ENCODE measurements at places on chromosomes 6 and 20. TPM values are rescaled to one million over a fixed set of nuclear protein-coding genes. Genes with fewer than 3 reads are reported as not detected.
A peak's percentile ranks its signal among the peaks of the same experiment; 100 is the strongest.

B3GAT2 gene
- total RNA-seq = under 0.01 TPM

LHFPL5 gene
- not detected for total RNA-seq

KIF25 gene
- not detected for total RNA-seq

ABHD16A gene
- 57.7 TPM for total RNA-seq

GGTLC1 gene
- total RNA-seq = not detected

ZSCAN23 gene
- total RNA-seq = 1.5 TPM

OPRM1 gene
- total RNA-seq = 1.2 TPM

ASIP gene
- not detected for total RNA-seq

STMND1 gene
- not detected for total RNA-seq

KCNK5 gene
- 7.0 TPM for total RNA-seq

ZNF217 gene
- total RNA-seq = 16.3 TPM

OR2J2 gene
- not detected for total RNA-seq

SNX5 gene
- total RNA-seq = 58.3 TPM

NPBWR2 gene
- total RNA-seq = not detected

BPIFB2 gene
- not detected for total RNA-seq

- no peak for DNase-seq
- no peaks in the 10 kb centered on the region for H3K4me1 ChIP-seq
- no peaks in the 10 kb centered on the region for H3K36me3 ChIP-seq
- peaks cover 3% of the 10 kb centered on the region for H3K27me3 ChIP-seq
Observed at GRCh38 chr6:3176562-3177355, 19.4 kb upstream of the TUBB2A start.

DNA sequence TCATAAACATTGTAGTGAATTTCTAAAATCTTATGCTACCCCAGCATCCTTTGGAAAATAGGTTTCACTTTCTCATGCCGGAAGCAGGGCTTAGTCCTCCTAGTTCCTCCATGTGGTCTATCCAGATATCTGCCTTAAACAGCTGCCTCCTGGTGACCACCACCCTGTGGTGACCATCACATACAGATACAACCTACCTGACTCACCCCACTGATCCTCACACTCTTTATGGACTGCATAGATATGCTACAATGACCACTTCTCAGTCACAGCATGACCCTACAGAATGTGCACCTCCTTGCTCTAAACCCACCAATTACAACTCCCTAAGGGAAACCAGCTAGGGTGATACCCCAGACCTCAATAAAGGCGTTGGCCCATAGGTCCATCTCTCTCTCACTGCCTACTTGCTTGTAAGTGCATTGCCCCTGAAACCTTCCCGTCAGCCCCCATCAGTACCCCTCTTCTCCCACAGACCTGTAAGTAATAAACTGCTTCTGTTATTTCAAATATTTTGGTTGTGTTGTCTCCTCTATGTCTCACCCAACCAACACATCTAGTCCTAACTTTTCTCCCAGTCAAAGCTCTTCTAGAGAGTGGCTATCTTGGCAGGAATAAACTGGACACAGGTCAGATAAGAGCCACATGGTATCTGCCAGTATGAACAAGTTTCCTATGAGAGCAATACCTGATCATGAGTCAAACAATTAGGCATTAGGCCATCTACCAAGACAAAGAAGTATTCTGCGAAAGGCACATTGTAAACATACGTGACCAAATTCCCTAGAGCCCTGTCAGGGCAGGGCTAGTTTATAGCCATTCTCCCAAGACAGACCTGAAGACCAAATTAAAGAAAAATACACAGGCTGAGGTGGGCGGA lies 39.4 kb upstream of the PLEKHG1 start:
- no peak for DNase-seq
- H3K27me3 ChIP-seq = no peaks in the 10 kb centered on the region
- no peaks in the 10 kb centered on the region for H3K36me3 ChIP-seq

DNA sequence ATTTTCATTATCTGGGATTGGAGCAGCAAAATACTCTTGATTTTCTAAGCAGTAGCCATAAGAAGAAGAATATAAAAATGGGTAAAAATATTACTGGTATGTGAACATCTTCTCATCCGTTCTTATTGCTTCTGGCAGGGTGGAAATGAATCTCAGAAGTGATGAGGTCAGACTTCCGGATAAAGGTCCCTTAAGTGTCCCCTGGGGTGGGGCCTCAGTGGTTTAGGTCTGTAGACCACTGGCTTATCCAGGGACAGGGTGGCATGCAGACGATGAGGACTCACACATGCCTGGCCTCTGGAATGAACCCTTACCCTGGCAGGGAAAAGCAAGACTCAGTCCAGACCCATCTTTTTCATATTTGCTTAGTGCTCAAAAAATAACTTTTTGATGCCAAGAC lies 143.3 kb downstream of the UST start:
- no peaks in the 10 kb centered on the region for H3K36me3 ChIP-seq
- no peak overlapping the region for H3K4me3 ChIP-seq

- H3K4me3 ChIP-seq = peak overlapping the region; percentile 93
- H3K36me3 ChIP-seq = no peaks in the 10 kb centered on the region
- H3K27me3 ChIP-seq = no peaks in the 10 kb centered on the region
- H3K4me1 ChIP-seq = peaks cover 5% of the 10 kb centered on the region
- H3K27ac ChIP-seq = peak overlapping the region; percentile 75
Observed at GRCh38 chr6:130018744-130019325, 454 bp downstream of the L3MBTL3 start.

DNA sequence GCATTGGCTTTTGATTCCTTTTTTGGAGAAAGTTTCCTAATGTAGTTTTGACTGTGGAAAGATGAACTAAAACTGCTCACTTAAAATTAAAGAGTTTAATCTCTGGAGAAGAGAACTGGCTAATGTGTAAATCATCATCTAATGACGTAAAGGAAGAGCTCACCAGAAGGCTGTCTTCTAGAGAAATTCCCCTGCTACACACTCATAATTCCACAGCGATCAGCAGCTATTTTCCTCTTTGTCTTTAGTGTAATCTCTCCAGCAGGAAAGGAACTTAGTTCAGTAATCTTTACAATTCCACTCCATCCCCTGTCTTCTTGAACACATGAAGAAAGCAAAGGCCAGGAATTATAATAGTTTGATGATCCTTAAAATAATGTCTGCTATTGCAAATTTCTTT lies 15.8 kb downstream of the SPTLC3 start:
- no peaks in the 10 kb centered on the region for H3K36me3 ChIP-seq
- H3K27ac ChIP-seq = no peak overlapping the region
- no peaks in the 10 kb centered on the region for H3K27me3 ChIP-seq
- no peak overlapping the region for H3K4me3 ChIP-seq

DNA sequence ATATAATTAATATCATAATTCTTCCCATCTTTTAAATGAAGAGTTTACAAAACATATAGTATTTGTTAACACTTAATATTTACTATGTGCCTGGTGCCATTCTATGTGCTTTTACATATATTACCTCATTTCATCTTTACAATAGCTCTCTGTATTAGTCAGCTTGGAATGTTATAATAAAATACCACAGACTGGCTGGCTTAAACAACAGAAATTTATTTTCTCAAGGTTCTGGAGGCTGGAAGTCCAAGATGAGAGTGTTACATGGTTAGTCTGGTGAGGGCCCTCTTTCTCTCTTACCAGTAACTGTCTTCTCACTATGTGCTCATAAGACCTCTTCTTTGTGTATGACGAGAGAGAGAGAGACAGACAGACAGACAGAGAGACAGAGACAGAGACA lies 110.2 kb downstream of the NKAIN2 start:
- no peaks in the 10 kb centered on the region for H3K36me3 ChIP-seq
- no peak for DNase-seq
- no peak overlapping the region for H3K27ac ChIP-seq
- H3K4me3 ChIP-seq = no peak overlapping the region
- no peaks in the 10 kb centered on the region for H3K4me1 ChIP-seq

- H3K27me3 ChIP-seq = no peaks in the 10 kb centered on the region
- no peak for DNase-seq
- H3K27ac ChIP-seq = no peak overlapping the region
- peaks cover 30% of the 10 kb centered on the region for H3K4me1 ChIP-seq
Observed at GRCh38 chr6:89479897-89480296, 46.9 kb downstream of the ANKRD6 start.

DNA sequence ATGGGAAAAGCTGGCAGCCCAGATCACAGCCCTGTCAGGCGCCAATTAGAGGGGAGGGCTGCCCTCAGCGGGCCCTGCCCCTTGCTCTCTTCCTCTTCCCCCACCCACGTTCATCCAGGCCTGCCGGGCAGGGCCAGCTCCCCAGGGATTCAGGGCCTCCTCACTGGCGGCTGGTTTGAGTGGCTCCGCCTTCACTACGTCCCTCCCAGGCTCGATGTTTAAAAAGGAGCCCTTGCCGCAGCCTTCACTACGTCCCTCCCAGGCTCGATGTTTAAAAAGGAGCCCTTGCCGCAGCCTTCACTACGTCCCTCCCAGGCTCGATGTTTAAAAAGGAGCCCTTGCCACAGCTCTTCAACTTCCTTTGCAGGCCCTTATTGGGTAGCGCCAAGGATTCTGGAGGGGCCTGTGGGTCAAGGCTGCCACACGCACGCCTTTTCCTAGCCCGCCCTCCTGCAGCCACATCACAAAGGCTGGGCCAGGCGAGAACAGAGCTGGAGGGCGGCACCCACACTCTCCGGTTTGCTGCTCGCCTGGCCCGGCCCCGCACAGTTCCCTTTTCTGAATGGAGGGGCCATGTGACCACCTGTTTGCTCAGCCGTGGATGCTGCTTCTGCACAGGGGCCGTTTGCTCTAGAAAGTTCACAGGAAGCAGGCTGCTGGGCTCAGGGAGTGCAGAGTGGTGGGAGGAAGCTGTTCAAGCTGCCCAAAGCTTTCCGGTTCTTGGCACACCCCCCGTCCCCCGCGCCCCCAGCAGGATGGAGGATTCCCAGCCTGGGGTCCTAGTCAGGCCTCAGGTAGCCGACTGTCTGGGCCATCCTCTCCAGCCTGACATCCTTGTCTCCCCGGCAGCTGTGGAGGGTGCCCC lies 1.6 kb downstream of the SLC17A9 start:
- peak overlapping the region; percentile 47 for H3K4me3 ChIP-seq
- DNase-seq = no peak
- H3K36me3 ChIP-seq = peaks cover 19% of the 10 kb centered on the region

- DNase-seq = no peak
- H3K4me1 ChIP-seq = peaks cover 37% of the 10 kb centered on the region
- no peaks in the 10 kb centered on the region for H3K27me3 ChIP-seq
- H3K27ac ChIP-seq = peak overlapping the region; percentile 97
- H3K4me3 ChIP-seq = peak overlapping the region; percentile 60
- peaks cover 24% of the 10 kb centered on the region for H3K36me3 ChIP-seq
Observed at GRCh38 chr20:23358563-23358906, 3.4 kb upstream of the GZF1 start.

- H3K4me1 ChIP-seq = peaks cover 32% of the 10 kb centered on the region
- no peaks in the 10 kb centered on the region for H3K36me3 ChIP-seq
- no peak for DNase-seq
- no peaks in the 10 kb centered on the region for H3K27me3 ChIP-seq
Observed at GRCh38 chr6:129749749-129750120, 39.8 kb upstream of the ARHGAP18 start.

- peak overlapping the region; percentile 8 for H3K27ac ChIP-seq
- H3K27me3 ChIP-seq = no peaks in the 10 kb centered on the region
- DNase-seq = no peak
- no peaks in the 10 kb centered on the region for H3K36me3 ChIP-seq
- peaks cover 75% of the 10 kb centered on the region for H3K4me1 ChIP-seq
- H3K4me3 ChIP-seq = no peak overlapping the region
Observed at GRCh38 chr6:111478064-111478476, 4.9 kb downstream of the REV3L start.

GRCh38 chr6:35415065-35415891 lies 36.9 kb upstream of the FANCE start:
- DNase-seq = no peak
- no peak overlapping the region for H3K27ac ChIP-seq
- H3K4me3 ChIP-seq = no peak overlapping the region
- H3K36me3 ChIP-seq = peaks cover 75% of the 10 kb centered on the region
- H3K27me3 ChIP-seq = no peaks in the 10 kb centered on the region

DNA sequence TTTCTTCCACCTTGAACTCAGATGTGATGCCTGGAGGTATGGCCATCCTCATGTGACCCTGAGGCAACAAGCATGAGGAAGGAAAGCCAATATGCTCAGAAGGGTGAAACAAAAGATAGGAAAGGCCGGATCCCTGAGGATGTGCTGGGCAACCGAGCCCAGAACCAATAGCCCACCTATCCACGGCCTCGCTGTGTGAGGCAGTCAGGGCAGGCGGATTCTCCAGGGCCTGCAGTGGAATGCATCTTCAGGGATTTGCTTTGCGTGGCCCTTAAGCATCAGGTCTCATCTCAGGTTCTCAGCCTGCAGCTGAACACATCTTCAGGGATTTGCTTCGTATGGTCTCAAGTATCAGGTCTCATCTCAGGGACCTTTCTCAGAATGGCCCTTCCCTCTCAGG lies 139.8 kb downstream of the ANKRD60 start:
- no peak overlapping the region for H3K27ac ChIP-seq
- H3K4me3 ChIP-seq = no peak overlapping the region
- DNase-seq = no peak
- no peaks in the 10 kb centered on the region for H3K4me1 ChIP-seq

GRCh38 chr6:7445885-7446461 lies 56.4 kb downstream of the RIOK1 start:
- H3K4me3 ChIP-seq = no peak overlapping the region
- H3K27me3 ChIP-seq = no peaks in the 10 kb centered on the region
- no peaks in the 10 kb centered on the region for H3K4me1 ChIP-seq
- H3K36me3 ChIP-seq = no peaks in the 10 kb centered on the region

- no peaks in the 10 kb centered on the region for H3K4me1 ChIP-seq
- H3K27ac ChIP-seq = peak overlapping the region; percentile 1
- no peaks in the 10 kb centered on the region for H3K36me3 ChIP-seq
- peaks cover 14% of the 10 kb centered on the region for H3K27me3 ChIP-seq
- no peak overlapping the region for H3K4me3 ChIP-seq
- no peak for DNase-seq
Observed at GRCh38 chr20:53332022-53332837, 261.4 kb downstream of the ZNF217 start.

- H3K27ac ChIP-seq = no peak overlapping the region
- H3K36me3 ChIP-seq = no peaks in the 10 kb centered on the region
- no peaks in the 10 kb centered on the region for H3K27me3 ChIP-seq
- H3K4me1 ChIP-seq = no peaks in the 10 kb centered on the region
Observed at GRCh38 chr20:669573-669972, 6.0 kb downstream of the SCRT2 start.

DNA sequence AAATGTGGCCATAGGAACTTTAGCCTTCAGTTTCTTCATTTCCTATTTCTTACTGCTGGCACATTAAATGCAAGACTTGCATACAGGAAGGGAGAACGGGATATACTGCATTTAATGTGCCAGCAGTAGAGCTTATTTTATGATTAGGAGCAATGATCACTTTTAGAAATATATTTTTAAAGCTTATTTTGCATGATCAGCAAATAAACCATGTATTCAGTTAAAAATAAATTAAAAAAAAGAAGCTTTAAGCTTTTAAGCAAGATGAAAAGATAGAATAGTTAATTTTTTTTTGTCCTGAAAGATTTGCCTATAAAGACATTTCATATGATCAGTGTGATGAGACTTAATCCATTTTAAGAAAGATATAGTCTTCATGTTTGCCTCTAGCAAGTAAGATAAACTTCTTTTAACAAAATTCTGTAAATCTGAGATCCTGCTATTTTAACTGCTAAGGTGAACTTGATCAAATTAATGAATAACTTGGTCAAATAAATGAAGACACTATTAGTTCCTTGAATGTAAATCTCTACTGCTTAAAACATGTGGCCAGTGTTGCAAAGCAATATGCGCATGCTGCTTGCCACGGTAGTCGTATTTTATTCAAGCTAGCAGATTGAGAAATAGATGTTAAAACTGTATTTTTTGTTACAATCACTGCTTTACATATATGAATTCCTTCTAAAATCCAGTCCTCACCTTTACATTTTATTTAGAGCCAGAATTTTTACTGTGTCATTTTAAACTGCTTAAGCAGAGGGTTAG lies 36.2 kb upstream of the HCRTR2 start:
- no peak for DNase-seq
- H3K4me3 ChIP-seq = no peak overlapping the region
- no peaks in the 10 kb centered on the region for H3K27me3 ChIP-seq
- H3K27ac ChIP-seq = no peak overlapping the region
- H3K4me1 ChIP-seq = no peaks in the 10 kb centered on the region
- no peaks in the 10 kb centered on the region for H3K36me3 ChIP-seq

All from esophagus muscularis mucosa (tissue), 4 donors.